Choroid plexus epithelial cell (primary cell): ENCODE measurements at places on chromosomes 4 and X.
A peak's percentile ranks its signal among the peaks of the same experiment; 100 is the strongest.

DNA sequence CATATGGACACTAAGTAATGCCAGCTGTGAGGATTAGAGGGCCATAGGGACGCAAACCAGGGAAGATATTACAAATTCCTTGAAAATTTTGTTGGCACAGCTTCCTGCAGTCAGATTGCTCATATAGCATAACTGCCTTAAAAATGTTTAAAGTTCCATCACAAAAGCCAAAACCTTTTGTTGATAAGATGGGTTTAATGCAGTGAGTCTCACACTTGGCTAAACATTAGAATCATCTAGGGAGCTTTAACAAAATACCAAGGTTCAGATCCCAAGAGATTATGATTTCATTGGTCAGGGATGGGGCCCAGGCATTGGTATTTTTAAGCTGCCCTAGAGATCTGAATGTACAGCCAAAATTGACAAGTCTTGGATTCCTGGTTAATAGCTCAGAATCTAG, 376.5 kb upstream of the MAD2L1 start:
- DNase-seq = peak; percentile 40

DNA sequence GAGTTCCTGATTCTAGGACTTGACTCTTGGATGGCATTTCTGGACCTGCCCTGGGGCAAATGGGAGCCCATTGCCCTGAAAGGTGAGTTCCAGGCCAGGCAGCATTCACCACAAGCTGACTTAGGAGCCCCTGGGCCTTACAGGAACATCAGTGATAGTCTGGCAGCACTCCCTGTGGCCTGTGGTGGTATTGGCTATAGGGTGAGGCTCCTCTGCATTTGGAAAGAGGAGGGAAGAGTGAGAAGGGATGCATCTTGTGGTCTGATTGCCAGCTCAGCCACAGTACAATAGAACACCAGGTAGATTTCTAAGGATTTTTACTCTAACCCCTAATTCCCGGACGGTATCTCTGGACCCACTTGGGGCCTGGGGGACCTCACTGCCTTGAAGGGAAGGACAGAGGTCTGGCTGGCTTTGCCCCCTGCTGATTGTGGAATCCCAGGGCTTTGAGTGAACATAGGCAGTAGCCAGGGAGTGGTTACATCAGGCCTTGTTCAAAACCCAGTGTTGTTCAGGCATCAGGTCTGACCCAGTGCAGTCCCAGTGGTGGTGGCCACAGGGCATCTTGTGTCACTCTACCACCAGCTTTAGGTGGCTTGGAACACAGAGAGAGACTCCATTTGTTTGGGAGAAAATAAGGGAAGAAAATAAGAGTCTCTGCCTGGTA, 32.9 kb downstream of the MAGED4 start:
- DNase-seq = no peak

DNA sequence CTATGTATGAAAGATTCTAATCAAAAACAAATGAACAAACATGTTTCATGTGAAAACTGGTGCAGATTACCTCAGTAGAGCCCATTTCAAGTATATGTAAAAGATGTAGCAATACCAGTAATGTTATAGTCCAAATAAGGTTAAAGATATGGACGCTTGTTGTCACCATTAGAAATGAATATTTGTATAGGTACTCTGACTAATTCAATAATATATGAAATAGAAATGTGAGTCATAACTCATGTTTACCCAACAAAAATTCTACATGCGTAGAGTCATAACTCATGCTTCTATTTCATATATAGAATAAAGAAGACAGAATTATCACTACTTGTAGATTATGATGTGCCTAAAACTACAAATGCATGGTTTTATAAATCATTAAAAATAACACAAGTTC, 739.1 kb upstream of the DIAPH2 start:
- peak; percentile 1 for DNase-seq

DNA sequence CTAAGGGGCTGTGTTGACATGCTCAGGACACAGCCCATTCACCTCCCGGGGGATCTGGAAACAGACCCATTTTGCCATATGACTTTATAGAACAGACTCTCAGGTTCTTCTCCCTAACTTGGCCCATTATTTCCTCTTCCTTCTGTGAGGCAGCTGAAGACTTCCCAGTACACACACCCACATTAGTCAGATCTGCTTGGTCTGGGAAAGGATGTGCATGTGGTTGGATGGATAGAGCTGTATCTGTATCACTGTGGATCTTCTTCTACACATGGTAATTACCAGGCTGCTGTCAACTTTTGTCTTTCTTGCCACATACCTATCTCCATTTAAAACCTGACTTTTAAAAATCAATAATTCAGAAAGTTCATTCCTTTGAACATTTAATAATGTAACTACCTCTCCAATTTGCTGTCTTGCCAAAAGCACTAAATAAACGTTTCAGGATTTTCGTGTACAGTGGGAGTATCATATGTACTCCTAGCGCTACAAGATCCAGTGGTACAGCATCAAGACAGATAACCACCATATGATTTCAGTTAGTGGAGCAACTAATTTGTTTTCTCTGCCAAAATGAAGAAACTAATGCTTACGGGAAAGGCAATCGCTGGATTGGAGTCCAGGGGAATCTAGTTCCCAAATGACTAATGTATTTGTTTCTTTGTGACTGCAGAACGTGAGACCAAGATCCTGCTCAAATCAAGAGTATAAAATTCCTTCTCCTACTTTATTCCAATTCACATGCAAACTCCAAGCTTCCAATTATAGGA, 134.1 kb upstream of the MAP3K15 start:
- DNase-seq = no peak

GRCh38 chrX:130789793-130790192, 113.2 kb downstream of the ENOX2 start:
- DNase-seq = no peak

DNA sequence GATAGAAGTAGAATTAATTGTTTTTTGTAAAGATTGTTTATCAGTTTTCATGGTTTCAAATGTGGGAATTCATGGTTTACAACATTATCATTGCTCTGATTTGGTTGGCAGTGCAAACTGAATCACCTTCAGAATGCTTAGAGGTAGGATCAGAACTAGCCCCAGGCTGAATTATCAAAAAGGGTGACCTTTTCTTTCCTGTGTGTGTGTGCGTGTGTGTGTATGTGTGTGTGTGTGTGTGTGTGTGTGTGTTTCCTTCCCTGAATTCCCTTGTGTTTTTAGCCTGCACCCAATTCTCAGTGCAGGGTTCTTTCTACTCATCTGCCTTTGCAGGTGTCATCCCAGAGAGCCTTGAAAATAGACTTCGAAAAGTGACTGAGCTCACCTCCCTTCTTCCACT, 125.0 kb downstream of the BMPR1B start:
- no peak for DNase-seq

DNA sequence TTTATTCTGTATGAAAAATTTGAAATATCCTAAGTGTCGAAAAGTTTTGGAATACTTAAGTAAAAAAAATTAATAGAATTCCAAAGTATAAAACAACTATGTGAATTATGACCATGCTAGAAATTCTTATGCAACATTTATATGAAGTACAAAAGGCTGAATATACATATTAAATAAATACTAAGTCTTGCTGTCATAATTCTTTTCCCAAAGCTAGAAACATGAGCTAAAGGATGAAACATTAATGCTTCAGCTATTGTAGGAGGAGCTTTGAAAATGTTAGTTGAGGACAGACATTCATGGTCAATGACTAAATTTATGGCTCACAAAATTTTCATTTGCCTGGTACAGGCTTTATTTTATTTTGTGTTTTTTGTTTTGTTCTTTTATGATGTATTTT, 207.3 kb downstream of the GABRB1 start:
- DNase-seq = no peak

GRCh38 chr4:5391492-5391891, 316.9 kb downstream of the EVC2 start:
- no peak for DNase-seq

DNA sequence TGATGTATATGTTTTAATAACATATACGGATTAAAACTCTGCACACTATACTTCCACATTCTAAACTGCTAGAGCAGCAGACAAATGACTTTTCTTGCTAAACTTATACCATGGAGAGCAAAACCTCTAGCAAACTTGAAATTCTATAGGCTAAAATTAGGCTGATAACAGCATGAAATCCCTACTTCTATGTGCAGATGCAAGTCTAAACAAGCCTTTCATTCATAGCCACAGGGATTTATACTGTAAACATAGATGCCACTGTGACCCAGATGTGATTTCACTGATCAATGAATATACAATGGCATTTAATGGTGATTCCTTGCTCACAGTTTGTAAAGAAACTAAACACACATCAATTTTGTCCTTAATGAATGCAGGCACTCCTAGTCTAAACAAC, 151.0 kb downstream of the ANTXR2 start:
- no peak for DNase-seq

- no peak for DNase-seq
These were observed 30.0 kb downstream of the SMIM31 start for GRCh38 chr4:164783976-164784375.

DNA sequence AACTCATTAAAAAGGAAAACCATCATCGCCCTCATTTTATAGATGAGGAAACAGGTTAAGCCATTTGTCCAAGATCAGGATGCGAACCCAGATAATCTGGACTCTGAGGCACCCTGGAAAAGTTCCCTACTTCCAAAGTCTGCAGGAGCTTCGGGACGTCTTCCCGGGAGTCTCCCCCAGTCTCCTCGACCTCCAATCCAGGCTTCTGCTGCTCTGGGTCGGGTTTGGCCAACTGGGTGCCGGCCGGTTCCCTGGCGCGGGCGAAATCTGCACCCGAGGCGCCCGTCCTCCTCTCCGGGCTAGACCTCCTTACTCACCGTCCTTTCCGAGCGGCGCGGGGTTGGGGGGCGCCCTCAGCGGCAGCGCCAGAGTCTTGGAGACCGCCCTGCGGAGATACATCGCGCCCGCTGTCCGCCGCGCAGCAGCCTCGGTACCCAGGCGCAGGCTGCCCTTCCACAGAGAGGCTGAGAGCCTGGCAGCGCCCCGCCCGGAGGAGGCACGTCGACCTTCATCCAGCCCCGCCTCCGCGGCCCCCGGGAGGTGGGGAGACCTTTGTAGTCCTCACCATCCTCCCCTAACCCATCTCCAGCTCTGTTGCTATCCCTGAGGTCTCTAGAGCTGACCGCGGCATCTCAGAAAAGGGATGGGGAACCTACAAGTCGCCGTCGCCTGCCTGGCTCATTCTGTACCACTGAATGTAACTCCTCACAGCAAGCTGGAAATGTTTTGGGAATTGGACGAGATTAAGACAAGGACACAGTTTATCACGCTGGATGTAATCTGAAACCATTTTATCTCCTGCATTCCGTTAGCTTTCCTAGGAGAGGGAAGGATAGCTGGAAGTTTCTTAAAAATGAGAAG, at the start of gene MGARP:
TSS of gene MGARP (minus strand) at position 466 of the 861 bp plus-strand sequence. CDS start at position 399, 67 bp downstream.
- DNase-seq = peak; percentile 28

GRCh38 chr4:181982437-181982836, 260.8 kb upstream of the TENM3 start:
- DNase-seq = no peak

- DNase-seq = no peak
These were observed 27.8 kb upstream of the LIMCH1 start for GRCh38 chr4:41510179-41510578.

- peak; percentile 7 for DNase-seq
These were observed 14.3 kb upstream of the RAB9B start for GRCh38 chrX:103846386-103846785.

DNA sequence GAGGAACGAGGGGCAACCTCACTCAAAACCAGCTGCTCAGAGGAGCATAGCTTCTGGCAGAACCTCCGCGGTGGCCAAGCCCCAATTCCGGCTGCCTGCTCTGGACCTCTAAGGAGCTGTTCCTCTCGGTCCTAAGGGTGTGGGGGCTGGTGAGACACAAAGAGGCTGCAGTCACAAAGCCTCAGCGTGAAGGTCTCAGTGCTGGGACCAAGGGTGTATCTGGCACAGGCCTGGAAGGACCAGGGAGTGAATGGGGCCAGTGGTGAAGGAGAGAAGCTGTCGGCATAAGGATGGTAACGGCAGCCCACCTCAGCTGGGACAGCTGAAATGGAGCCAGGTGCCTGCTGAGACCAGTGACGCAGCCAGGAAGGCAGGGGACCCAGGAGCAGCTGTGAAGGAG, 5.3 kb downstream of the PDE6B start:
- DNase-seq = no peak

GRCh38 chr4:149845743-149846142, 30.1 kb upstream of the IQCM start:
- DNase-seq = no peak

DNA sequence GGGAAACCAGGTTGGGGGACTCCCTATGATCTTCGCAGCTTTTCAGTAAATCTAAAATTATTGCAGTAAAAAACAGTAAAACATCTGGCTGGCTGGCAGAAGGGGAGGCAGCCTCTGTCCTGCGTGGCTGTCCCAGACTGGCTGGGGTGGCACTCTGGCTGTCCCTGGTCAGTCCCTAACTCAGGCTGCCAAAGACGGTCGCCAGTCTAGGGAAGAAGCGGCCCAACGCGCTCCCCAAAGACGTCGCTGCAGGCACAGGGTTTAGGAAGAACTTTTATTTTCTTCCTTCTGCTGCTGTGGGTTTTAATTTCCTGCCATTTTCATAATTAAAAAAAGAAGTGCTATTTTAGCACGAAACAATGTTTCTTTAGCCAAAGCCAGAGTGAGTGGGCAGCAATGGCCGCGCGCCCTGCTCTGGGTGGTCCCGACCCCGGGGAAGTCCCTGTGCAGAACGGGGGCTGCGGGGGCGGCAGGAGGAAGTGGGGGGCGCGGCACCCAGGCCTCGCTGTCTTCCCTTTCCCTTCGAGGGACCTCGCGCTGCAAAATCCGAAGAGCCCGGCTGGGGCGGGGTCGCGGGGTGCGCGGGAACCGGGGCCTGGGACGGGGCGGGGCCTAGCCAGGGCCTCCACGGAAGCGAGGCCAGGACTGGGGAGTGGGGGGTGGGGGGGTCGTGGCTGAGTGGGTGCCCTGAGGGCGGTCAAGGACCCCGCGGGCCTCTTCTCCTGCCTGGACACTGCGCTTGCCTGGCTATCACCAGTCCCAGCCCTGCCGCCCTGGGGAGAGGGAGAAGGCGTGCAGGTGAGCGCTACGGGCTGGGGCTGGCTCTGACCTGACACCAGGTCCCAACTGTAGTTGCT, 6.3 kb upstream of the LETM1 start:
- no peak for DNase-seq

DNA sequence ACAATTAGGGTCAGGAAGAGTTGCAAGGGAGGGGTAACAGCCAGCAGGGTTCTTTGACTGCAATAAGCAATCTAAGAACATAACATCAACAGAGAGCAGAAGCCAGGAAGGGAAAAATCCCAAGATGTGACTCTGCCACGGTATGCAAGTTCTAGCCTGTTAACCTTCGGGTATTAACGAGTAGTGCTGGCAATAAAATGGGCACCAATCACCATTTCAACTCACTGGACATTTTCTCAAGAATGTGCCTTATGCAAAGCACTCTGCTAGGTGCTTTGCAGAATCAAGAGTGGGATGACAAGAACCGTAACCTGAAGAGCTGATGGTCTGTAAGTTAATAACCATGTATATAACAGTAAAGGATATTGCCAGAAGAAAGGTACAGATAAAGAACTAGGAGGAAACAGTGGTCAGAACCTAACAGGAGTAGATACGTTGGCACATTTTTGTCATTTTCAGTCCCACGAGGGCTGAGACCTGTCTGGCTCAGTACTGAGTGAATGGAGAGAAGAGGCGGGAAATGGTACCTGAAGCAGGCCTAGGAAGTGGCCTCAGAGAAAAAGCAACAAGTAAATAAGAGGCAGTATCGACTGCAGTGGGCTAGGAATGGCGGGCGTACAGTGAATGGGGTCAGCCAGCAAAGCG, 2.7 kb downstream of the ELOVL6 start:
- DNase-seq = peak; percentile 29

GRCh38 chr4:113331811-113332210, 282.4 kb downstream of the ANK2 start:
- no peak for DNase-seq

GRCh38 chrX:5549512-5549911, 679.2 kb downstream of the NLGN4X start:
- DNase-seq = no peak
